LoVo (cell line): ENCODE measurements at places on chromosomes 1 and 21.

- no peak for DNase-seq
Observed at GRCh38 chr1:162328512-162328911, 48.1 kb downstream of the SPATA46 start.

DNA sequence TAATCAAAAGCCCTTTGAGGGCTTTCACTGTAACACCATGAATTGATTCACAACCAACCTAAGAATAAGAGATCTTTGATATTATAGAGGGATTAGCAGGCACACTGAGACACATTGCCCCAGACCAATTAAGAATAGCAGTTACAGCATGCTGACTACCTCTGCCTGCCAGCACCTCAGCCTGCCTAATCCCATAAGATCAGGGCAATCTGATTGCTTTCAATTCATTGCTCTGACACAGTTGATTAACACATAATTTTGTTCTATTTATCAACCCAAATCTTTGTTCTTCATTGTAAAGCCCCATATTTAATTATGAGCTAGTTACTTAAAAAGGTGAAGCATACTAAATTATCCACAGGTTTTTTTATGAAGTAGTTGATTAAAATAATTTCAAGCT is 548.8 kb upstream of the ZP4 start:
- DNase-seq: no peak

GRCh38 chr21:35405981-35406380 is 356.9 kb upstream of the RUNX1 start:
- DNase-seq: no peak

- no peak for DNase-seq
Observed at GRCh38 chr1:162028726-162029125, 5.1 kb upstream of the OLFML2B start.

DNA sequence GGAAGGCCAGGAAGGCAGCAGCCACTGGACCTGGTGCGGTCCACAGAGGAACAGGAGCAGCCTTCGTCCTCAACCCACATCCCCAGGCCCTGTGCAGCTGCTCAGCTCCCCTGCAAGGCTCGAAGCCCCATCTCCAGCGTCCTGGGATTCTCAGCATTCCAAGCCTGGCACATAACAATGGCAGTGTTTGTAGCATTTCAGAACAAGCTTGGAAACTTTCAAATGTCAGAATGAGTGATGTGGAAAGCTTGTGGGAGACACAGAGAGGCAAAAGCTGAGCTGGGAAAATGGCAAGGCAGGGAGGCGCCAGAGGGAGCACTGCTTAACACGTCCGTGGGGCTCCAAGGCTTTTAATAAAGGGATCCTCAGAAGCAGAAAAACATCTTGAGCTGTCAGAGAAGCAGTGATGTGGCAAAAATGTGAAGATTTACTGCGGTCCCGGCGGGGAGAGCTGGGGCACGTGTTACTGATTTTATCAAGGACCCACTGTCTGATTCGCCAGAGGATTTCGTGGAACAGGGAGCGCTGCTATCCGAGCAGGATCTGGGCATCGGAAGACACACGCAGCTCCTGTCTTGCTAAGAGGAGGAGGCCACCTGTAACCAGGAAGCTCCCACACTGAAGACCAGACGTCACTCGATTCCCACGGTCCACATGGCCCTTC is 38.1 kb downstream of the TOMM20 start:
- no peak for DNase-seq

DNA sequence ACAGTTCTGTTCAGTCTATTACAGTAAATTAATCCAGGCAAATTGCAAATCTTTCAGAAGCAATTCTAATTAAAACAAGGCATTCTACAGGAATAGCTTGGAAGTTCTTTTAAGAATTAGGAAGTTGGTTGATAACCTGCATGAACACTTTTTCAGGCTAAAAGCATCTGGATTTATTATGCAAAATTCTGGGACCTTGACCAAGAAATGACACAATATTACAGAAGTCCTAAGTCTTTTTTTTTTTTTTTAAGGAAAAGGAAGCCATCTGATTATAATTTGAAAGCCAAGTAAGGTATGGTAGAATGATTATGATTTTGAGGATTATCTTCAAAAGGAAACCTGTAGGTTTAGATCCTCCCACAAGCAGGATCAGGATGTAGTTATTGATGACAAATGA is 74.7 kb upstream of the KCNK2 start:
- no peak for DNase-seq

GRCh38 chr1:178483251-178483957 is 13.4 kb downstream of the CLEC20A start:
- DNase-seq: no peak

- no peak for DNase-seq
Observed at GRCh38 chr1:8374812-8375211, 56.9 kb downstream of the SLC45A1 start.

GRCh38 chr1:26189331-26189730 is 1.1 kb upstream of the CATSPER4 start:
- no peak for DNase-seq

DNA sequence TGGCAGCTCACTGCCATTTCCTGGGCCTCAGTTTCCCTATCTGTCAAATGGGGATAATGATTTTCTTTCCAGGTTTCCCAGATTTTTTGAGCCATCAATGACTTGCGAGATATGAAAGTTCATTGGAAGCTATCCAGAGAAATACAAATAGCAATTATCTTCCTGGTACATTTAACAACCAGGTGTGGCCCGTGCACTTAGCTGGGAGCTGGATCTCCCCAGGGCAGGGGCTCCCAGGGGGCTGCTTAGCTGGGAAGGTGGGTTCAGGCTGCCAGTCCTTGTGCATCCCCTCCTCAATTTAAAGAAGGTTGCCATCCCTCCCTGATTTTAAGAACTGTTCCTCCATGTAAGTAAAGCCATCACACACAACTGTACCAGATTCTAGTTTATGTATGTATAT is 3.6 kb upstream of the TMEM54 start:
- no peak for DNase-seq

DNA sequence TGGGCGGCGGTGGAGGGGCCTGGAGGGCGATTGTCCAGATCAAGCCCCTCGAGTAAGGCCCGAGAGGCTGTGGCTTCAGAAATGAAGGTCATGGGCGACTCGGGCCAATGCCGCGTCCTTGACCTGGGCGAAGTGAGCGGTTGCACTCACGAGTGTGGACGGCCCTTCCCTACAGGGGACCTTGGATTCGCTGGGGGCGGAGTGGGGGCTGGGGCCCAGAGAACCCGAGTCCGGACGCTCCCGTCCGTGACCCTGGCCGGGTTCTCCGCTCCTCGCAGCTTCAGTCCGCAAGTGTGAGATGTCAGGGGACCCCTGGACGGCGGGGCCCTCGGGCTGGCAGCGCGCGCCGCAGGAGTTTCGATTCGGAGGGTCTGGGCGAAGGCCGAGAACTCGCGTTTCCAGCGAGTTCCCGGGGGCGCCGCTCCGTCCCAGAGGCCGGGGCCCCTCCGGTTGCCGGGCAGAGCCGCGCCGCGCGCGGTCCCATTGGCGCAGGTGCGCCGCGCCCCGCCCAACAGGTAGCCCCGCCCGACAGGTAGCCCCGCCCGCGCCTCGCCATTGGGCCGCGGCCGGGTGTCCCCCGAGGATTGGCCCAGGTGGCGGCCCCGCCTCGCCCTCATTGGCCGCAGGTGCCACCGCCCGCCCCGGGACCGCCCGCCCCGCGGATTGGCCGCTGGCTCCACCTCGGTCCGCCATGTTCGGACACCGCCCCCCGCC is at the start of gene PRKCZ:
TSS of gene PRKCZ (plus strand) at position 694 of the 714 bp plus-strand sequence. CDS start 220 bp downstream, outside the sequence.
- DNase-seq: peak; percentile 95

- DNase-seq: no peak
Observed at GRCh38 chr1:106678279-106679050, 378.0 kb upstream of the PRMT6 start.
